ENCODE measurements at places on chromosomes 2 and 18. TPM values are rescaled to one million over a fixed set of nuclear protein-coding genes. Genes with fewer than 3 reads are reported as not detected.

Gene NYAP2
- 0.09 TPM for polyA plus RNA-seq

DNA sequence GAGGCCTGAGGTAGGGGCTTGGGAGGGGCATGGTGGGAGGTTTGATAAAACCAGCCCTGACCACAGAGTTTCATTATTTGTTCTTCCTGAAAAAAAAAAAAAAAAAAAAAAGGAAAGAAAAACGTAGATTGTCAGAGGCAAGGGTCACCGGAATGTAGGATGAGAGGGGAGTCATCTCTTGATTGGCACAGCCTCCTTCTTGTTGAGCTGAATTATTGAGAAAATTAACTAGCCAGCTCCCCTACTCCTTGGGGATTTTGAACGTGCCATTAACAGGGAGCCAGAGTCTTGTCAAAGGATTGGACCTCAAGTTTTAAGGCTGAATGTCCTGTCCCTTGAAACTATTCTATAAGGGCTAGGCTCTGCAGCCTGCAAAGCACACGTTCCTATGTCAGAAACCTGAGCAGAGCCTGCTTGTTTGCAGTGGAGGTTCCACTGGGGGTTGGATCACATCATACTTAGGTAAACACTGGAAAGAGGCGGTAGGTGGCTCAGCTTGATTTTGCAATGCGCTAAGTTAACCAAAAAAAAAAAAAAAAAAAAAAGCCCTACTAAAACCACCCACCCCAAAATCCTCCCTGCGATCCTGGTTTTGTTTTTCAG is 2.3 kb downstream of the INHBB start:
- no peak for DNase-seq

DNA sequence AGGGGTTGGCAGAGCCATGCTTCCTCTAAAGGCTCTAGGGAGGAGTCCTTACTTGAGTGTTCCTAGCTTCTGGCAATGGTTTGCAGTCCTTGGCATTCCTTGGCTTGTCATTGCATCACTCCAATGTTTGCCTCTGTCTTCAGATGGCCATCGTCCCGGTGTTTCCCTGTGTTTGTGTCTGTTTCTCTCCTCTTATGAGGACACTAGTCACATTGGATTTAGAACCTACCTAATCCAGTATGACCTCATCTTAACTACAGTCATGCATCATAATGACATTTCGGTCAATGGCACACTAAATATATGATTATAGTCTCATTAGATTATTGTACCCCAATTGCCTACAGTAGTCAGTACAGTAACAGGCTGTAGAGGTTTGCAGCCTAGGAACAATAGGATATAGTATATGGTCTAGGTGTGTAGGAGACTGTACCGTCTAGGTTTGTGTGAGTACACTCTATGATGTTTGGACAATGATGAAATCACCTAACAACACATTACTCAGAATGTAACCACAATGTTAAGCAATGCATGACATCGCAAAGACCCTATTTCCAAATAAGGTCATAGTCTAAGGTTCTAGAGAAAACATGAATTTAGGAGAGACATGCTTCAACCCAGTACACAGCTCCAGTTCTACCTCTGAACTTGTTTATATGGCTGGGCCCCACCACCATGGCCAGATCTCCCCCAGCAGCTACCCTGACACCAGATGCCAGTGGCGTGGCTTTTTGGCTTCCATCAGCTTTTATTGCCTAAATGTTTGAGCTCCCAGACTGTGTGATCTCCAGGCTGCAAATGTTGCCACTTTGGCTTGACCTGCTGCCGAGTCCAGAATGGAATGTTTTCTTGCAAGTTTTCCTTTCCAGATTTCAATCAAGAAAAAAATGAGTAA is 22.1 kb downstream of the SRD5A2 start:
- no peak for DNase-seq

DNA sequence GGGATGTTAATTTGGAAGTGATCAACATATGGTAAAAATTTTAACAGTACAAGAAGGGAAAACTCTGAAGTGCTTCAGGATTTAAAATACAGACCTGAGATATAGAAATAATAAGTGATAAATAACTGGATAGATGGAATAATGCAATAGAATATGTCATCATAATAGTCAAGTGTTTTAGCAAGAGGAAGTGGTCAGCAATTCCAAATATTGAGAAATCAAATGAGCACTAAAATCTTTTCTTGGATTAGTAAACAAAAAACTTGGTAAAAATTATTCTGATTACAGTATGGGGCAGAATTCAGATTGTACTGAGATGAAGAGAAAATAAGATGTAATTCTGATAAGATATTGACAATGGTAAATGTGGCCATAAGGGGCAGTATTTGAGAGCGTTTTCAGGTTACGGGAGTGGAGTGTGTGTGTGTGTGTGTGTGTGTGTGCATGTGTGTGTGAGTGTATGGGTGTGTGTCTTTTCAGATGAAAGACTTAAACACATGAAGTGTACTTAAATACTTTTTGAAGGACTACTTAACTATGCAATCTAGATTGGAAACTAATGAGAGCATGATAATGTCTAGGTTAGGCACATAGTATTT is 217.9 kb upstream of the ITGA4 start:
- no peak for DNase-seq

GRCh38 chr2:38244301-38244700 is 132.8 kb downstream of the ATL2 start:
- no peak for DNase-seq
